ENCODE measurements at places on chromosomes 5 and 9.
A peak's percentile ranks its signal among the peaks of the same experiment; 100 is the strongest.

- peak overlapping the region; percentile 13 for H3K27ac ChIP-seq
- H3K36me3 ChIP-seq = peaks cover 93% of the 10 kb centered on the region
- H3K4me3 ChIP-seq = peak overlapping the region; percentile 85
- no peak for ATAC-seq
- H3K4me1 ChIP-seq = peaks cover 42% of the 10 kb centered on the region
Measured at GRCh38 chr9:70262948-70263347, 4.2 kb downstream of the SMC5 start.

DNA sequence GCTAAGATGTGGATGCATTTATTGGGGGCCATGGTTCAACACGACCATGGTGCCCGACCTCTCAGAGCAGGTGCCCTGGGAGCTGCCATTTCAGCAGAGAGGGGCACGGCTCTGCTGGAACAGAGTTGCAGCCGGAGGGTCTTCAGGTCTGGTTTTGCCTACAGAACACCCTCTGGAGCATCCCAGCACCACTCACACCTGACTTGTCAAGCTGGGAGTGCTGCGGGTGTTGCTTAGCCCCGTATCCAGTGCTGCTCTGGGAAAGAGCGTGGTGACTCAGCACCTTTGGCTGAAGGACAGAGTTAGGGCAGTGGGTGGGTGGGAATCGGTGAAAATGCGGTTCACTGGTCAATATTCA lies 36.5 kb upstream of the IRX4 start:
- no peaks in the 10 kb centered on the region for H3K36me3 ChIP-seq
- H3K4me1 ChIP-seq = no peaks in the 10 kb centered on the region
- peaks cover 7% of the 10 kb centered on the region for H3K27me3 ChIP-seq
- no peak overlapping the region for H3K27ac ChIP-seq
- ATAC-seq = no peak

- H3K36me3 ChIP-seq = no peaks in the 10 kb centered on the region
- no peaks in the 10 kb centered on the region for H3K4me1 ChIP-seq
- H3K4me3 ChIP-seq = no peak overlapping the region
- no peak overlapping the region for H3K27ac ChIP-seq
- no peaks in the 10 kb centered on the region for H3K27me3 ChIP-seq
Measured at GRCh38 chr5:9782826-9783560, 152.8 kb upstream of the TAS2R1 start.

DNA sequence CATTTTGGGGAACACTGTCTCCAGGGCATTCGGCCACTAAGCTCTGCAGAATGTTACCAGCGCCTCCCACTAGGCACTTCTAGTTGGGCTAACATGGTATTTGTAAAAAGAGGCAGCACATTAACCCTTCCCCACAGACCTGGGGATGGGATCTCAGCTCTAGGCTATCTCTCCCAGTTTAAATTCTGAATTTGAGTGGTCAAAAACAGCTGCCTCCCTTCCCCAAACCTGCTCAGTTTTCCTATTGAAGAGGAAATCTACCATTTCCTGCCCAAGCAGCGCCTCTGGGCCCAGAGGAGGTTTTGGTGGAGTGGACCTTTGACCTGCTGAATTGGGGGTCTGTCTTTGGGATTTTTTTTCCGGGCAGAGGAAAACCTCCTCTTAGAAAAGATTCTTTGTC lies 53.2 kb downstream of the ENC1 start:
- H3K36me3 ChIP-seq = no peaks in the 10 kb centered on the region
- no peak overlapping the region for H3K27ac ChIP-seq
- peaks cover 12% of the 10 kb centered on the region for H3K27me3 ChIP-seq
- no peak for ATAC-seq
- H3K4me1 ChIP-seq = peaks cover 9% of the 10 kb centered on the region

- ATAC-seq = peak; percentile 99
- H3K4me1 ChIP-seq = peaks cover 15% of the 10 kb centered on the region
- H3K36me3 ChIP-seq = no peaks in the 10 kb centered on the region
- H3K4me3 ChIP-seq = no peak overlapping the region
- no peak overlapping the region for H3K27ac ChIP-seq
Measured at GRCh38 chr5:40518485-40518917, 161.2 kb upstream of the PTGER4 start.

DNA sequence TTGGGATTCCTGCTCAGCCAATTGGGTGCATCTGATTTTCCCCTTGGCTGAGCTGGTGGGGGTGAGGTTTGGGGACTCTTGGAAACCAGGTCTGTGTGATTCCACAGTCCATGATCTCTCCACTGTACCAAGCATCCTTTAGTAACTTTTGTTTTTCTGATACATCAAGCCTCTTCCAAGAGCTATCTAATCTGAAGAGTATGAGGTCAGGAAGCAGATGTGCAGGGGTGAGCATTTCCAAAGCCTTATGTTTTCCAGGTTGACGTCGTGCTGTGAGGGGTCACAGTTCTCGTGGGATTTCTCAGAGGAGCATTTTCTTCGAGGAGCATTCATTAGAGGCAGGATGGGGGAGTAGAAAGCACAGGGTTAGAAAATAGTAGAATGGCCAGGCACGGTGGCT lies 95.3 kb downstream of the KLF4 start:
- no peak overlapping the region for H3K4me3 ChIP-seq
- H3K27ac ChIP-seq = no peak overlapping the region
- no peak for ATAC-seq
- H3K36me3 ChIP-seq = no peaks in the 10 kb centered on the region

- H3K4me1 ChIP-seq = no peaks in the 10 kb centered on the region
- H3K4me3 ChIP-seq = no peak overlapping the region
- peaks cover 3% of the 10 kb centered on the region for H3K27me3 ChIP-seq
- no peak for ATAC-seq
- H3K27ac ChIP-seq = no peak overlapping the region
Measured at GRCh38 chr9:136178061-136178772, 26.7 kb downstream of the LHX3 start.

GRCh38 chr9:73655831-73656230 lies 504.2 kb downstream of the ANXA1 start:
- H3K4me1 ChIP-seq = no peaks in the 10 kb centered on the region
- H3K36me3 ChIP-seq = no peaks in the 10 kb centered on the region
- no peak for ATAC-seq
- H3K27ac ChIP-seq = no peak overlapping the region
- no peaks in the 10 kb centered on the region for H3K27me3 ChIP-seq
- H3K4me3 ChIP-seq = no peak overlapping the region

DNA sequence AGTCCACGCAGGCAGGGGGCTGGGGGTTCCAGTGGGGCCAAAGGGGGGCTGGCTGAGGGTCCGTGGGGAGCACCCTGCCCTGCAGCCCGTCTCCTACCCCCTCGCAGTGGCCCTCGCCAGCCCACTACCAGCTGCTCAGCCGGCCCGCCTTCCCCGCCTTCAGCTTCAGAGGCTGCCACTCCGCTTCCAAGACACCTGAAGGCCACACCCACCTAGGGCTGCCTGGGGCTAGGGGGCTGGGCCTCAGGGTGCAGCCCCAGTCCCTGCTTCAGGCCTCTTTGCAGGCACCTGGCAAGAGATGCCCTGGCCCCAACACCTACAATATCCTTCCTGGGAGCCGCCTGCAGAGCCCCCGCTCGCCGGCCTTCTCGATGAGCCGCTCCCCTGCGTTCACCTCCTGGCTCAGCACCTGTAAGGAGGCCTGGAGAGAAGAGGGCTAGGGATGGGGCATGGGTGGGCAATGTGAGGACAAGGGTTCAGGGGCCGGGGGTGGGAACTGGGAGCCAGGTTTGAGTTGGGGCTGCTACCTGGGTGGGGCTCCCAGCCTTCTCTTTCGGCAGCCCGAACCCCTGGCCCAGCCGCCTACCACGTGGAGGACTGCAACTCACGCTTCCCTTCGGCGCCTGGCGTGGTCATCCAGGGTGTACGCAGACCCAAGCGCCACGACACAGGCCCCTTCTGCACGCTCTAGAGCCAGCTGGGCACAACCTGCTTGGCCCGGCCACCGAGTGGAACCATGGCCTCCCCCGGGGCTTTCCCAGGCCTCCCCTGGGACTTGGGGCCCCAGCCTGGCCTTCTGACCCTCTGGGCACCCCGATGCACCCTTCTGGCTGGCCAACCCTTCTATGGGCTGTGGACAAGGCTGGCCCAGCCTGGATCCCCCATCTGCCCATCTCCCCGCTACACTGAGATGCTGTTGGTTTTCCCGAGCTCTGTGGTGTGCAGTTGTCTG lies 1.7 kb downstream of the STPG3 start:
- ATAC-seq = no peak
- H3K27ac ChIP-seq = no peak overlapping the region
- no peak overlapping the region for H3K4me3 ChIP-seq
- no peaks in the 10 kb centered on the region for H3K27me3 ChIP-seq
- H3K4me1 ChIP-seq = peaks cover 4% of the 10 kb centered on the region

DNA sequence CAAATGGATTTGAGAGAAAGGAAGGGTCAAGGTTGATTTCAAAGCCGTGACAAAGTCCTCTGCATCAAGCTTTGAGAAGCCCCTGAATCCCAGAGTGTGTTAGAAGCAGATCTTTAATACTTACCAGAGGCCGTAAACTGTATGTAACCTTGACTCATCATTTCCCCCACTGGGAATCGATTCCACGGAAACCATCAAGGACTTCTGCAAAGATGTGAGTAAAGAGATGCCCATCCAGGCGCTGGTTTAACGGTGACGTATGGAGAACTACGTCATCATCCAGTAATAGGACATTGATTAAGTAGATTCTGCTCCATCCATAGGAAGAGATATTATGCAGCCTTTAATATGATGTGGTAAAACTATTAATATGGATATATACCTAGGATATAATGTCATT lies 1.6 kb downstream of the RNF183 start:
- H3K4me1 ChIP-seq = peaks cover 8% of the 10 kb centered on the region
- no peaks in the 10 kb centered on the region for H3K36me3 ChIP-seq
- peaks cover 16% of the 10 kb centered on the region for H3K27me3 ChIP-seq
- peak overlapping the region; percentile 10 for H3K4me3 ChIP-seq

DNA sequence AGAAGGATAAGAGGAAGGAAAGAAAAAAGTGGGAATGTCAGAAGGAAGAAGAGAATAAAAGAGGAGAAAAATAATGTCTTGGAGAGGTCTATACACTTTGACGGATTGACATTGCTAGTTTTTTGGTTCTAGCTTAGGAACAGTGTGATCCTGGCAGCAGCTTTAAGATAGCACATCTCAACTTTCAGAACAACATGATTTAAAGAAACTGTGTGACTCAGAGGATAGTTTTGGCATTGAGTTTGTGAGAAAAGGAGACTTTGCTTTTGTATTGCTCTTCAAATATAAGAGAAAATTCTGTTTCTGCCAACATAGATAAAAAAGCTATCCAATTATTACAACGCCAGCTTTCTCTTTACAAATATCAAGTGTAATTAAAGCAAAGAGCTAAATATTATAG lies 260.7 kb upstream of the ARRDC3 start:
- no peak overlapping the region for H3K4me3 ChIP-seq
- H3K4me1 ChIP-seq = no peaks in the 10 kb centered on the region
- peaks cover 6% of the 10 kb centered on the region for H3K27me3 ChIP-seq
- no peak overlapping the region for H3K27ac ChIP-seq
- no peaks in the 10 kb centered on the region for H3K36me3 ChIP-seq
- ATAC-seq = no peak

DNA sequence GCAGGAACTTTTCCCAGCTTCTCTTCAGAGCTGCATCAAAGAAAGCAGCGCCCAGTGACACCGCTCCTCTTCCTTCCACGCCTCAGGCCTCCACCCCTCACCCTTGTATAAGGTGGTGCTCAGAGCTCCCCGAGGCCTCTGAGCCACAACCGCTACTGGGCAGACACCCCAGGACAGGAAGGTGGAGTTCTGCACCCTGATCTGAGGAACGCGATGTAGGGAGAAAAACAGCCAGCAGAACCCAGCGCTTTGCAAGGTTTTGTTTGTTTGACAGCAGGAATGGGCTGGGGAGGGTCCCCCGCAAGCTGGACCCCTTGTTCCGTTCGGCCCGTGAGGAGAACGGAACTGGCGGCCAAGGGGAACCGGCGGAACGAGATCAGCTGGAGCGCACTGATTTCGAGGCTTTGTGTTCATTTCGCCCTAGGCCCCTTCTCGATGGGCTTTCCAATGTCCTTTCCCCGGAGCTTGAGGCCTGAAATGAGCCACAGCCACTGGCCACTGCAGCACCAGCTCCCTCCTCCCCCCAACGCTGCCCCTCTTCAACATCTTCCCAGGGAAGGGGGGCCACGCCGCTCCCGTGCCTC lies 4.1 kb downstream of the EDF1 start:
- H3K27ac ChIP-seq = peak overlapping the region; percentile 38
- H3K36me3 ChIP-seq = peaks cover 47% of the 10 kb centered on the region
- ATAC-seq = no peak
- H3K27me3 ChIP-seq = no peaks in the 10 kb centered on the region
- H3K4me1 ChIP-seq = no peaks in the 10 kb centered on the region

DNA sequence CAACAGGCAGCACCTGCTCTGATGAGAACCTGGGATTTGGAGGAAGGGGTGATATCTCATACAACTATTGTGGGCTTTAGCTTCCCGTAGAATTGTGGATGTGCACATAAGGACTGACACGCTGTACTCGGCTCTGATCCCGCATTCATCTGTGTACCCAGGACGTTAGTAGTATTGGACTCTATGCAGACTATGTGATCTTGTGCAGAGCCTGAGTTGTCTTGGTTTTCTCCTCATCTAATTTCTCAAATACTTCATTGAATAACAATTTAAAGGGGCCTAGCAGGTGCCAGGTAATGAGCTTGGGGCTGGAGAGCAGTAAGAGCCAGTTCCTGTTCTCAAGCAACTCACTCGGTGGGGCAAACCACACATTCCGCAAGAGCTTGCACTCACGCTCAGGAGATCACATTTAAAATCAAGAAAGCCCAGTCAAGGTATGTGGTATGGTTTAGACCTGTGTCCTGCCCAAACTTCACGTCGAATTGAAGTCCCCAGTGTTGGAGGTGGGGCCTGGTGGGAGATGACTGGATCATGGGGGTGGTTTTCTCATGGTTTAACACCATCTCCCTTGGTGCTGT lies 14.8 kb downstream of the C5orf15 start:
- H3K4me1 ChIP-seq = peaks cover 8% of the 10 kb centered on the region
- peak overlapping the region; percentile 55 for H3K27ac ChIP-seq
- no peaks in the 10 kb centered on the region for H3K27me3 ChIP-seq
- H3K36me3 ChIP-seq = peaks cover 46% of the 10 kb centered on the region
- no peak overlapping the region for H3K4me3 ChIP-seq

DNA sequence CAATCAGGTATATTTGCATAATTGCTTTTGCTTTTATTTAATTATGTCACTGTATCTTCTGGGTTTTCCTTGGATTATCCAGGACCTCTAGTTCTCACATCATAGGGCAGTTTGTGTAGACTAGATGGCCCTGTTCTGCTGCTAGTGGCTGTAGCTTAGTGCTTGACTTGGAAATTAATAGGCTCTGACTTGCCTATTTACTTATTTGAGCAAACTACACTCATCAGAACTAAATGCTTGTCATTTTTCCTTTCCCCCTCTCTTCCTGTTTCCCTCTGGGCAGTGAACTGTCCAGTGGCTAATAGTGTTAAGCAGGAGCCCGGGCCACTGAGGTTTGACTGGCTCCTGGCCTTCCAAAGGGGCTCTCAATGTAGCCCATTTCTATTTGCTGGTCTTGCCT lies 135.7 kb downstream of the MAN2A1 start:
- peaks cover 78% of the 10 kb centered on the region for H3K36me3 ChIP-seq
- H3K27ac ChIP-seq = no peak overlapping the region
- no peaks in the 10 kb centered on the region for H3K4me1 ChIP-seq
- H3K27me3 ChIP-seq = no peaks in the 10 kb centered on the region
- H3K4me3 ChIP-seq = no peak overlapping the region

- no peak overlapping the region for H3K27ac ChIP-seq
- ATAC-seq = peak; percentile 68
- H3K4me1 ChIP-seq = no peaks in the 10 kb centered on the region
- no peak overlapping the region for H3K4me3 ChIP-seq
Measured at GRCh38 chr9:89593727-89594427, 10.9 kb upstream of the GADD45G start.

Measured in activated T-helper 17 cell treated with anti-CD3 and anti-CD28 coated beads, Interleukin-2, amount 50 U/mL, for 72 hours (primary cell).